ENCODE measurements at places on chromosomes 7 and 10. TPM values are rescaled to one million over a fixed set of nuclear protein-coding genes. Genes with fewer than 3 reads are reported as not detected.

Gene CAV2
- polyA plus RNA-seq = 265 TPM

- no peaks in the 10 kb centered on the region for H3K36me3 ChIP-seq
- no peak for DNase-seq
- H3K27me3 ChIP-seq = no peaks in the 10 kb centered on the region
- H3K4me3 ChIP-seq = no peak overlapping the region
- H3K27ac ChIP-seq = no peak overlapping the region
Observed at GRCh38 chr7:147022056-147022455, 905.5 kb downstream of the CNTNAP2 start.

DNA sequence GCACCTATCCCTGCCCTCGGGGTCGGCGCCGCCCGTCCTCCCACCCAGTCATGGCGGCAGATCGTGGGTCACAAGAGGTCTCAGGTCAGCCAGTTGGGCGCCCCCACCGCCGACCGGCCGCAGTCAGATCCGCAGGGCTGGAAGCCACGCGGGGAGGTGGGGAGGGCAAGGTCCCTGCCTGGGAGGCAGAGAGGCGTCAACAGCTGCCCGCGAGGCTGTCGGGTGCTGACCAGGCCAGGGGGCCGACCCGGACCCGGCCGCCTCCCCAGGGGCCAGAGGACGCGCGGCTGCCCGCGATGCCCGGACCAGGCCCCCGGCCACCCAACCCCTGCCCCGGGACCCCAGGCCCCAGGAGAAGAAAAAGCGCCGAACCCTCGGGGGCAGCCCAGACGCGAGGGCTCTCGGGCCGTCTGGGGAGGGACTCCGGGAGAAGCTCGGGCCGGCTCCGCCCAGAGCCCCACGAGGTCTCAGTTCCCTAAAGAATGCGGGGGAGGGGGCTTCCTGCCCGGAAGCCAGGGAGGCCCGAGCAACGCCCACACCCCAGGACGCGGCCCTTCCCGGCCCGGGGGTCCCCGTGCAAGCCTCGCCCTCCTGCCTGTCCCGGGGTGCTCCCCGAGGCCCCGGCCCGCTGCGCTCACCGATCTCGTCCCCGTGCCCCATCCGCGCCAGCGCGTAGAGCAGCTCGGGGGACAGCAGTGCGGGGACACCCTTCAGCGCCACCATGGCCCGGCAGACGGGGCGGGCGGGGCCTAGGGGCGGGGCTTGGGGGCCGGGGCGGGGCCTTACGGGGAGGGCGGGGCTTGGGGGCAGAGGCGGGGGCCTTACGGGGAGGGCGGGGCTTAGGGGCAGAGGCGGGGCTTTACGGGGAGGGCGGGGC, at the start of gene FUOM:
FUOM (minus strand) TSS at position 735 of the 877 bp plus-strand sequence; CDS start at position 723, 12 bp downstream.
- H3K36me3 ChIP-seq = peaks cover 14% of the 10 kb centered on the region
- no peaks in the 10 kb centered on the region for H3K27me3 ChIP-seq
- H3K4me1 ChIP-seq = peaks cover 6% of the 10 kb centered on the region
- peak within 1 kb of the TSS; percentile 78 for H3K4me3 ChIP-seq
- DNase-seq = peak; percentile 29

GRCh38 chr10:61039868-61040267, 95.9 kb upstream of the RHOBTB1 start:
- no peak for DNase-seq
- H3K27ac ChIP-seq = no peak overlapping the region
- no peaks in the 10 kb centered on the region for H3K36me3 ChIP-seq

- no peak overlapping the region for H3K4me3 ChIP-seq
- H3K27me3 ChIP-seq = no peaks in the 10 kb centered on the region
- no peak overlapping the region for H3K27ac ChIP-seq
- DNase-seq = no peak
- peaks cover 3% of the 10 kb centered on the region for H3K4me1 ChIP-seq
- no peaks in the 10 kb centered on the region for H3K36me3 ChIP-seq
Observed at GRCh38 chr7:137388916-137389315, 45.4 kb upstream of the PTN start.

DNA sequence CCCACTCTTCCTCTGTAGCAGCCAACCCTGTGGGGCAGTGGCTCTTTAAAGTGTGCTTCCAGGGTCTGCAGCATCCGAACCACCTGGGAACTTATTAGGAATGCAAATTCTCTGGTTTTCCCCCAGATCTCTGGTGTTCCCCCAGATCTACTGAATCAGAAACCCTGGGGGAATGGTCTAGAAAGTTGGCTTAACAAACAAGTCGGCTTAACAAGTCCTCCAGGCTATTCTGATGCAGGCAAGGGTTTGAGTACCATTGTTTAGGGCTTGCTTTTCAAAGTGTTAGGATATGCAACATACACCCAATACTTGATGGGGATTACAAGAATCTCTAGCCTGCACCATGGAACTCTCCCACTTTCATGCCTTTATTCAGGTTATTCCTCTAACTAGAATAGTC, 126.3 kb downstream of the RALA start:
- no peaks in the 10 kb centered on the region for H3K36me3 ChIP-seq
- H3K4me3 ChIP-seq = no peak overlapping the region
- H3K27me3 ChIP-seq = no peaks in the 10 kb centered on the region
- H3K4me1 ChIP-seq = peaks cover 13% of the 10 kb centered on the region
- no peak for DNase-seq
- no peak overlapping the region for H3K27ac ChIP-seq

All from IMR-90 (cell line).